ENCODE measurements at places on chromosomes 5 and 9.

GRCh38 chr9:105223544-105224140, 20.8 kb upstream of the SLC44A1 start:
- DNase-seq, result no peak

DNA sequence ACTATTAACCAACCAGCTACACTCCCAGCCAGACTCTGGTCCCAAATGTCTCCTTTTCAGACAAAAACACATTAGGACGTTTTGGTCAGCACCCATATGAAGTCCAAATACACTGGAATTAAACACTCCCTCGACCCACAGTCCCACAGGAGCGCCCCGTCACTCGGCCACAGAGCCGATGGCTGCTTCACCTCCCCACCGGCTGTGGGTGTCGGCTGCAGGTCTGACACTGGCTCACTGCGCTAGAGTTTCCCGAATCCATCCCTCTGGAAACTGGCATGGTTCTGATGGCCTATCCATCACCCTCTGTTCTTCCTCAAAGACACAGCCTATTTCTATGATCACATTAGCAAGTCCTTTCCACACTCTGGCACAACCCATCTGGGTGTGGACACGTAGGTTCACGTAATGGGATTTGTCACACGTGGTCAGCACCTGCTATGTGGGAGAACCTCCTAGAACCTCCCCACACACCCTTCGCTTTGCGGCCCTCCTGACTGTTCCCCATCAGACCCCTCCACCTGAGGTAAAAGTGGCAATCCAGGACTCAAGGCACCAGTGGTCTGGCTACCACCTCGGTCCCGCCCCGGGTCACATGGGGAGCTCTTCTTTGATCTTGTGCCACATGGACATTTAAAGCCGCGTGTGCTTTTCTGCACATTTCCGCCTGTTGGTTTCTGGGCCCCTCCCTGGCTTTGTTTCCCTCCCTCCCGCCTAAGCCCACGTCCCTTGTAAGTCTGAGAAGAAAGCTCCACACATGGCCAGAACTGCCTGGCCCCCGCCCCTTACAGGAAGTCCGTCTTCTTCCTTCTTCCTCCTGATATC, 131.1 kb upstream of the PHYKPL start:
- DNase-seq, result no peak

DNA sequence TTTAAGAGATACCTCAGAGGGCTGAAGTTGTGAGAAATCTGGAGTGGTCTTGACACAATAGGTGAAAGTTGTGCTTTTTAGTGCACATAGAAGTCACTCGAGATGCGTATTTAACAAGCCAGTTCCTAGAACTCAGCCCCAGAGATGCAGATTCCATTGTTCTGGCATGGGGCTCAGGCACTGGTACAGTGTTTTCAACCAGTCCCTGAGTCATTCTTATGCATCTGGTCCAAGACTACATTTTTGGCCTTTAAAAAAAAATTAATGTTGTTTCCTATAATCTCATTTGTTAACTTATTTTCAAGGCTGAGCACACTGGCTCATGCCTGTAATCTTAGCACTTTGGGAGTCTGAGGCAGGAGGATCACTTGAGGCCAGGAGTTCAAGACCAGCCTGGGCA, 29.6 kb downstream of the PTTG1 start:
- no peak for DNase-seq

DNA sequence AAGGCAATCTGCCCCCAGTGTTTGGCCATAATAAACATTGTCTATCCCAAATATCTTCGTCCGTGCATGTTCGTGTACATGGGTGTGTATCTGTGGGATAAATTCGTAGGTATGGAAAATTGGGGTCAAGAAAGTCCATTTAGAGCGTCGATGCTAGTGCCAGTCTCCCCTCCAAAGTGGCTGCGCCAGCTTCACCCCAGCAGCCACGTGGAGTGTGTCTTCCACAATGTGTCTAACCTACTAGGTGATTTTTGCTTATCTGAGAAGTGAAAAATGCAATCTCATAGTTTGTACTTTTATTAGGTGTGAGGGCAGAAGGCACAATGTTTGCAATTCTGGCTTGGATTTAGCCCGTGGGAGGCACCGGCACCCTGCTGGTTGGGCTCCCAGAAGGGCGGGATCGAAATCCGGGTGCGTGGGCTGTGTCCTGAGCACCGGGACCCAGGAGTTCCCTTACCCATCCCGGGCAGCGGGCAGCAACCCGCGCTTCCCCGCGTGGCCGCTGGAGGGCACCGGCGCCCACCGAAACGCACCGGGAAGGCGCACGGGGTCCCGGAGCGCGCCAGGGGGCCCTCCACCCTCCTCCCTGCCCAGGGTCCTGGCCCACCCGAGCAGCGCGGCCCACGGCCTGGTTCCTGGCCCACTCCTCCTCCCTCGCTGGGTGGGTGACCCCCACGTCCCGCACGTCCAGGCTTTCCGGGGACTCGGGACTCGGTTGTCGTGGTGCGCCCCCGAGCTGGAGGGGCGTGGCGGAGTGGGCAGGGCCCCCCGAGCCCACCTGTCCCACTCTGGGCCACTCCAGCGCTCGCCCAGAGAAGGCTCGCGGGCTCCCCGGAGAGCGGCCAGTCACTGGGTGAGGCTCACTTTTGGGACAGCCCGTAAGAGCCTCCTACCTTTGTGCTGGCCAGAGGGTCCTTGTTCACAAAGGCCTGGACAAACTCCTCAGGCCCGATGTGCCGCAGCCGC, 55.4 kb upstream of the RNF130 start:
- DNase-seq, result no peak

DNA sequence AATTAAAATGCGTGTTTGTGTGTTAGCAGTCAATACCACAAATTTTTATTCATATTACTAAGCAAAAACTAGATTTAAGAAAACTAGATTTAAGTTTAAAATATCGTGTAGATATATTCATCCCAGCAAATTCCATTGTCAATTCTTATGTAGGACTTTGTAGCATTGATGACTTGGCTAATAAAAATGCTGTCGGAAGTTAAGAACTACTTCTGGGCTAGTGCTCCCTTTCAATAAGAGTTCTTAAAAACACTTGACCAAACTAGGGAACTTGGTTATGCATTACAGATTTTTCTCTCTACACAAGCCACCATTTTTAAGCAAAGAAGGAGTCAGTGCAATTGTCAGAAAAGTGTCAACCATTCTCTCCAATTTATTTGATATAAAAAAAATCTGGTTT, 68.7 kb upstream of the RAD23B start:
- no peak for DNase-seq
